Ovary (tissue), 10 donors: ENCODE measurements at places on chromosomes 2 and 18. TPM values are rescaled to one million over a fixed set of nuclear protein-coding genes. Genes with fewer than 3 reads are reported as not detected.
A peak's percentile ranks its signal among the peaks of the same experiment; 100 is the strongest.

- H3K4me1 ChIP-seq = peaks cover 3% of the 10 kb centered on the region
- H3K36me3 ChIP-seq = no peaks in the 10 kb centered on the region
- no peak overlapping the region for H3K4me3 ChIP-seq
- DNase-seq = no peak
Measured at GRCh38 chr2:113851640-113852039, 38.2 kb upstream of the ACTR3 start.

DNA sequence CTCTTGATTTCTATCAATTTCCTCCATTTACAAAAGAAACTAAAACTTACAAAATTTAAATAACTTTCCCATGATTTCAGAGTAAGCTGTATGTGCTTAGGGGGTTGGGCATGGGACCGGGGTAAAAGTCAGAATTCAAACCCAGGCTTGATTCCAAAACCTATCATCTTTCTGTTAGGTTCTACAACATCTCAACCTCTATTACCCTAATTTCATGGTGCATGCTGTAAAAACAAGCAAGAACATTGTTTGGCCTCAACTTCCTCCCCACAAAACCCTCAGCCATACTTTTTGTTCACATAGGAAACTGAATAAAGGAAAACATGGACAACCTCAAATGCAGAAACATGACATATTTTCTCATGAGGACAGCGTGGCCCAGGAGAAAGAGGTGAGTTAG lies 59.3 kb downstream of the RDH14 start:
- DNase-seq = no peak
- H3K27ac ChIP-seq = no peak overlapping the region
- H3K27me3 ChIP-seq = peaks cover 4% of the 10 kb centered on the region
- H3K36me3 ChIP-seq = no peaks in the 10 kb centered on the region
- no peak overlapping the region for H3K4me3 ChIP-seq
- H3K4me1 ChIP-seq = no peaks in the 10 kb centered on the region

GRCh38 chr2:42147641-42148274 lies 21.4 kb upstream of the EML4 start:
- H3K27ac ChIP-seq = peak overlapping the region; percentile 57
- peaks cover 7% of the 10 kb centered on the region for H3K4me1 ChIP-seq
- peak; percentile 34 for DNase-seq
- no peaks in the 10 kb centered on the region for H3K36me3 ChIP-seq
- H3K27me3 ChIP-seq = no peaks in the 10 kb centered on the region

DNA sequence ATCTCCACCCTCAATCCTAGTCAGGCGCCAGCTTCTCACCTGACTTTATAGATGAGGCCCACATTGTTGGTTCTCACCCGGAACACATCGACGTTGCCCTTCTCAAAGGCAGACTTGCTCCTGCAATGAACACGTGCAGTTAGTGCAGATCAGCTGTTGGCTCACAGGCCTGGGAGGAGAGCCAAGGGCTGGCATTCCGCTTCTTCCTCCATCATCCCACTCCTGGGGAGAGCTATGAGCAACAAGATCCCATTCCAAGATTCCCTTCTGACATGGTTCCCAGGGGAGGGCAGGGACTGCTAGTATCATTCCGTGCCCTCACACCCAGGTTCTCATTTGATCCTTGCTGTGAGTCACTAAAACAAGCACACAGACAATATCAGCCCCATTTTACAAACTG lies 15.1 kb downstream of the LOXHD1 start:
- no peaks in the 10 kb centered on the region for H3K27me3 ChIP-seq
- H3K27ac ChIP-seq = no peak overlapping the region
- no peaks in the 10 kb centered on the region for H3K4me1 ChIP-seq
- H3K36me3 ChIP-seq = no peaks in the 10 kb centered on the region
- no peak overlapping the region for H3K4me3 ChIP-seq
- DNase-seq = no peak

DNA sequence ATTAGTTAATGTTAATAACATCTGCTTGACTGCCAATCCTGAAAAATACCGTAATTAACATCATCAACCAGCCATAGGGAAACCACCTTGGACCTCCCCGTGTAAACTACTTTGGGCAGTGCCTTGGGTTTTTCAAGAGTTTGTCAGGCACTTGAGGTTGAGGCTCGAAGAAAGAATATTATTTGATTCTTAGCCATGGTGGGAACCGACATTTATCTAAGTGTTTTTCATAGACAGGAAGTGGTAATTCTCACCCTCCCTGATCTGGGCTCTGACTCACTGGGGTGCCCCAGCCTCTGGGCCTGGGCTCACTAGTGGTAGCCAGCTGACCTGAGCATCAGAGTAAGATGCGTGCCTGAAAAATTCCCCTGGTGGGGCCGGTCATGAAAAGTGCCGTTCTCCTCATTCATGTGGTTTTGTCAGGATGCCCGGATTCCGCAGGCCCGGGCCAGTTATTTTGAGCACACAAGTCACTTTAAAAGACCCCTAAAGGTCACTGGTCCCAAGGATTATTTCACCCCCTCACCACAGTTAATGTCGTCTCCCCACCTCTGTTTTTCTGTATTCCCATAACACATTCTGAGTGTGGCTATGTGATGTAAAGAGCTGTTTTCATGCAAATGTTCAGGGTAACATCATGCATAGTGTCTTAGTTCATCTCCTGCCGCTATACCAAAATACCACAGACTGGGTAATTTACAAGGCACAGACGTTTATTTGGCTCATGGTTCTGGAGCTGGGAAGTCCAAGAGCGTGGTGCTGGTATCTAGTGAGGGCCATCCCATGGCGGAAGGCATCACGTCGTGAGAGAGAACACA lies 21.6 kb upstream of the SPATA3 start:
- no peaks in the 10 kb centered on the region for H3K27me3 ChIP-seq
- H3K4me3 ChIP-seq = no peak overlapping the region
- H3K4me1 ChIP-seq = peaks cover 1% of the 10 kb centered on the region
- DNase-seq = no peak
- no peak overlapping the region for H3K27ac ChIP-seq

DNA sequence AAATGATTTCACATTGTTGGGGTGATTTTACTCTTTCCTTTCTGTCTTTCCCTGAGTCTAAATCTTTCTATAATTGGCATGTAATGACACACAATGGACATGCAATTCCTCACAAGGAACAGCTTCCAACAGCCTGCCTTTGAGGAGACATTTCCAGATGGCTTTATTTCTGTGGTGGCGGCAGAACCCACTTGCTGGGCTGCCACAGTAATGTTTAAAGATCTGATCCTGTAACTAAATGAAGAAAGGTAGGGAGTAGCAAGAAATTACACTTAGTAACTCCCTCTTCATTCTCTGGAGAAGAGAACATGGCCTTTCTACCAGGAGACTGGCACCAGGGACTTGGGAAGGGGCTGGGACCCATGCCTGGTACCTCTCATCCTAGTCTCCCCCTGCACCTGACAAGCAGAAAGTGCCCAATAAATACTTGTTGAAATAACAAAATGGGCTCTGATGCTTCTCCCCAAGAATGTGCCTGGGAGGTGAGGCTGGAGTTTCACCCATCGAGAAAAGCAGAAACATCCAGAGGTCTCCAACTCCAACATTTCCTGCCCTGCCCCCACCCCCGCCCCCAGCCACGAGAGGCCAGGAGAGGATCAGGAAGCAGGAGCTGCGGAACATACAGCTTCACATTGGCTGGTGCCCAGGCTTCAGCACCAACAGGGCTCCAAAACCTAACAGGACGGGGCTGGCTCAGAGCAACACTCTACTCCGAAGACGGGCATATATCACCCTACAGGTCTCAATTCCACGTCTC lies 92.1 kb downstream of the PXDN start:
- H3K36me3 ChIP-seq = peaks cover 3% of the 10 kb centered on the region
- H3K4me3 ChIP-seq = no peak overlapping the region
- no peaks in the 10 kb centered on the region for H3K27me3 ChIP-seq

GPR35 gene
- total RNA-seq = 4.1 TPM

GREB1L gene
- 9.7 TPM for total RNA-seq
